ENCODE measurements at places on chromosomes 2 and 18. TPM values are rescaled to one million over a fixed set of nuclear protein-coding genes. Genes with fewer than 3 reads are reported as not detected.

Gene PLEK
- not detected for polyA plus RNA-seq

Gene KCNG2
- polyA plus RNA-seq = not detected

Gene HOXD3
- polyA plus RNA-seq = not detected

Gene REG3A
- polyA plus RNA-seq = not detected

Gene HTR2B
- 0.23 TPM for polyA plus RNA-seq

Gene MC2R
- not detected for polyA plus RNA-seq

Gene EPB41L3
- 39.9 TPM for polyA plus RNA-seq

Gene LBH
- 163 TPM for polyA plus RNA-seq

Gene DQX1
- polyA plus RNA-seq = 0.07 TPM

Measured in IMR-90 (cell line).